ENCODE measurements at places on chromosomes 3 and 15.

DNA sequence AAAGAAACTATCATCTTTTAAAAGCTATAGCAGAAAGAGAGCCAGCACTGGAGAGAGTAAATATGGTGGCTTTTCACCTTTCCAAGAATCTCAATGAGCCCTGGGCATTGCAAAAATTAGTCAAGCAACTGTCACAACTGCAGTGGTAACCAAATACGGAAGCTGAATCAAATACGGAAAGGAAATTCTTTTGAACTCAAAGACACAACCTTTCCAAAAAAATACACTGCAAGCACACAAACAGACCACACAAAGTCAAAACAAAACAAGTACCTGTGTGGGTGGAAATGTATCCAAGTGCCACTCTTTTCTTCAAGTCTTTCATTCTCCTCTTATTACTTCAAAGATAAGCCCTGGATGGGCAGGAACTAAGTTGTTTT lies 17.6 kb downstream of the VGLL4 start:
- no peak for DNase-seq

GRCh38 chr3:168398371-168399025 lies 302.8 kb upstream of the GOLIM4 start:
- DNase-seq: no peak

- no peak for DNase-seq
These were observed 35.6 kb downstream of the MAP1A start for GRCh38 chr15:43552986-43553385.

GRCh38 chr3:146106986-146107385 lies 54.0 kb downstream of the PLOD2 start:
- DNase-seq: no peak

- no peak for DNase-seq
These were observed 20.5 kb upstream of the SLC30A4 start for GRCh38 chr15:45543051-45543450.

DNA sequence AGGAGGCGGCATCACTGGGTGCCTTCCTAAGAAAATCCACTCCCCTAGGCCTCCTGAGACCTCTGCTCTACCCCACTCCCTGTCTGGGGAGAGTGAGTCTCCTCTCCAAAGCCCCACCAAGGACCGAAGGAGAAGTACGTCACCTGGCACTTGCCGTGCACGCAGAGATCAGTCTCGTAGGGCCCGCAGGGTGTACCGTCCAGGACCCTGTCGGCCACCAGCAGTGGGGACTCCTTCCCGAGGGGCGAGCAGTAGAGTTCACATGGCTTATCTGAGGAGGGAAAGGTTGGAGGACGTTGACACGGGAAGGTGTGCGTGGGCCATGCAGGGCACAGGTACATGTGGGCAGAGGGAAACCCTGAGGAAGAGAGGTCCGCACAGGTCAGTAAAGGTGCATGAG lies 232.9 kb downstream of the ADAMTS17 start:
- no peak for DNase-seq

DNA sequence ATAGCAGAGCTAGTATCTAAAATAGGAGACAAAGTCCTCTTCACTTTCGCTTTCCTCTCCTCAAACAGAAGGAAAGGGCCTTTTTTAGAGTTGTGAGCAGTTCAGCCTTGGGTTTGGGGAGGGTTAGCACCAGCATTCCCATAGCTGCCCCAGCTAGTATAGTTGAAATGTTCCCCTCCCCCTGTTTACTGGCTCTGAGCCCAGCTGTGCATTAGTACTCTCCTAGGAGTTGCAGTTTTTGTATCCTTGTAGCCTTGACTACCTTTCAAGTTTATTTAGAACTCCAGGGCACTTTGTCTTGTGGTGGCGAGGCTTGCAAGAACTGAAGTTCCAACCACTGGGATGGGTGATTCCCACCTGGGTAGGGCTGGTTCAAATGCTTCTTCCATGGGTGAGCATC lies 245.1 kb upstream of the NAALADL2 start:
- no peak for DNase-seq

DNA sequence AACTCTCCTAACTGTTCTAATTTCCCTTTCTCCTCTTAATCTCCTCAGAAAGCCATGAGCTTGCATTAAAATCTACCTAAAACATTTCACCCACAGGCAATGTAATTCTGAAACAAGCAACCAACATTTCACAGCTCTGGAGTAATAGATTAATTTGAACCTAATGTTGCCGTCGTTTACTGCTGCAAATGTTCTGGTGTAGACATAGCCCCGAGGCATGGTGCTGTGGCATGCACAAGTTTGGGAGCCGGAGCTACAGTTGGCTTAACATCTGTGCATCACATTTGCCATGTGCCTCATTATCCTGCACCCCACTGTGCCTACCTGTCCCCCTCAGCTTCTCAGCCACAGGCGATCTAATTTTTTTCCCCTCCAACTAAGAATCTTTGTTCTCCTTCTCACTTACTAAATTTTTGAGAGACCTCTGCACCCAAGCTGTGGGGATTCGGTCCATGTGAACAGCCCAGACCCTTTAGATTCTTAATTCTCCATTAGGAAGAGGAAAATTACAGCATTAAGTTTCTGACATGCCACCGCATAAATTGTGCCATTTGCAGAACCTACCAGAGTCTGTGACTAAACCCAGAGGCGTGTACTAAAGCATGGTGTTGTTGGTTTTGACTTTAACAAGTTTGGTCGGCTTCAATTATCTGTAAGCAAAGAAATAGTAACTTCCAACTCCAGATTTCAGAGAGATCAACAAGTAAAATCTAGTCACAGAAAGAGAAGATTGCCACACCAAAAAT lies 419.2 kb downstream of the MECOM start:
- DNase-seq: no peak

- no peak for DNase-seq
These were observed 90.1 kb downstream of the AAGAB start for GRCh38 chr15:67164401-67164791.

GRCh38 chr3:50610992-50611463 lies 546 bp downstream of the CISH start:
- no peak for DNase-seq

GRCh38 chr3:192986379-192986778 lies 68.7 kb upstream of the MB21D2 start:
- DNase-seq: no peak

- no peak for DNase-seq
These were observed 4.9 kb downstream of the FLNB start for GRCh38 chr3:58013099-58013498.

DNA sequence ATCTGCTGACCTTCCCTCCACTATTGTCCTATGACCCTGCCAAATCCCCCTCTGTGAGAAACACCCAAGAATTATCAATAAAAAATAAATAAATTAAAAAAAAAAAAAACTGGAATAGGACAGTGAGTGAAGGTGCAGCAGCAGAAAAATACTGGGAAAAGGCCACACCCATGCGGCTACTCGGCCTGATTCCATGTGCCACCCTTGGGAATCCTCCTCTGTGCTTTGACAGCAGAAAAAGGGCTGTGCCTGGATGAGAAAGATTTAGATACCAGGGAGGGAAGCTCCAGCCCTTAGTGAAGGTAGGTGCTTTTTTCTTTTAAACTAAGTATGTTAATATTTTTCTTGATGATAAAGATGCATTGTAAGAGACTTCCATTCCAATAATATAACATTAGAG lies 107.8 kb downstream of the CTNNB1 start:
- no peak for DNase-seq

GRCh38 chr3:129520960-129521359 lies 7.5 kb upstream of the RHO start:
- no peak for DNase-seq

DNA sequence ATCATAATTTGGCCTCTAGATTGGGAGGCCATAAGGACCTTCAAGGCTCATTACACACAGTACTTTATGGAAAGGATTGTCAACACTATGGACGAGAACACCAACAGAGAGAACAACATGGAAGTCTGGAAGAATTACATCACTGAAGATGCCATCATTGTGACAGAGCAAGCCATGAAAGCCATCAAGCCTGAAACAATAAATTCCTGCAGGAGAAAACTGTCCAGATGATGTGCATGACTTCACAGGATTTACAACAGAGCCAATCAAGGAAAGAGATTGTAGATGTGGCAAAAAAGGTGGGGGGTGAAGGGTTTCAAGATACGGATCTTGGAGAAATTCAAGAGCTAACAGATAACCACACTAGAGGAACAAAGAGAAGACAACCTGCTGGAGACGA lies 15.9 kb downstream of the IL17RB start:
- DNase-seq: no peak

- DNase-seq: no peak
These were observed 51.2 kb downstream of the FGF12 start for GRCh38 chr3:192675958-192676649.

GRCh38 chr3:140948460-140949249 lies 7.0 kb downstream of the SLC25A36 start:
- DNase-seq: no peak

GRCh38 chr3:35624698-35625097 lies 14.6 kb upstream of the ARPP21 start:
- no peak for DNase-seq

DNA sequence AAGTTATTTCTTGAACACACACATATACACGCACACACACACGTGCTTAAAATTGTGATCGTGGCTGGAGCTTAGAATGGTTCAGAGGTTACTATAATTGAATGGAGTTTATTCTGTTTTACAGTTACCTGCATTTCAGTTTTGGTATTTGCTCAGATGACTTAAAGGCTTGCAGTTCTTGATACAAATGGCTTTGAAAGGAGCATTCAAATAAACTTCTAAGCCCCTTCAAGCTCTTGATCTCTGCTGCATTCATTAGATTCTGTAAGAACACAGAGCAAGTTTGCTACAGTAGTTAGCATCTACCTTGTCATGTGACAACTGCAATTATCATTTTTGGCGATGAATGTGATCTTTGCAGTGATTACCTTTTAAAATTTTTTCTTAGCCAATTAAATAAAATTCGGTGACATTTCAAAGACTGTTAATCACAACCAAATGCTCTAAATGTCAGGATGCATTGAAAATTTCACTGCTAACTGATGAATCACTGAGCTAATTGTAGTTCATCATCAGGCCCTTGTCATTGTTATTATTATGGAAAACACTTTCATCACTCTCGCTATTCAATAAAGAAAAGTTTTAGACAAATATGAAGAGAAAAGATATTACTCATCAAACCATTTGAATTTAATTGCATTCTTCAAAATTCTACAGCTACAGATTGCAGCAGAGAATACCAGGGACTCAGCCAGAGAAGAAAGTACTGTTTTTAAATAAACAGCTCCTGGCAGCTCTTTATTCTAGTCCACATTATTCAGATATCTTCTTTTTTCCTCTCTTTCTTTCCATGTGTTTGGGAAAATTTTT lies 296.1 kb downstream of the LRTM1 start:
- DNase-seq: peak; percentile 42

DNA sequence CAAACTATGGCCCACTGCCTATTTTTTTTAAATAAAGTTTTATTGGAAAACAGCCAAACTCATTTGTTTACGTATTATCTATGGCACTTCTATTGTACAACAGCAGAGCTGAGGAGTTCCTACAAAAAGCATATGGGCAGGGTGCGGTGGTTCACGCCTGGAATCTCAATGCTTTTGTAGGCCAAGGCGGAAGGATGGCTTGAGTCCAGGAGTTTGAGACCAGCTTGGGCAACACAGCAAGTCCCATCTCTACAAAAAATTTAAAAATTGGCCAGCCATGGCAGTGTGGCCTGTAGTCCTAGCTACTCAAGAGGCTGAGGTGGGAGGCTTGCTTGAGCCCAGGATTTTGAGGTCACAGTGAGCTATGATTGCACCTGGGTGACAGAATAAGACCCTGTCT lies 142.3 kb downstream of the RORA start:
- DNase-seq: no peak

DNA sequence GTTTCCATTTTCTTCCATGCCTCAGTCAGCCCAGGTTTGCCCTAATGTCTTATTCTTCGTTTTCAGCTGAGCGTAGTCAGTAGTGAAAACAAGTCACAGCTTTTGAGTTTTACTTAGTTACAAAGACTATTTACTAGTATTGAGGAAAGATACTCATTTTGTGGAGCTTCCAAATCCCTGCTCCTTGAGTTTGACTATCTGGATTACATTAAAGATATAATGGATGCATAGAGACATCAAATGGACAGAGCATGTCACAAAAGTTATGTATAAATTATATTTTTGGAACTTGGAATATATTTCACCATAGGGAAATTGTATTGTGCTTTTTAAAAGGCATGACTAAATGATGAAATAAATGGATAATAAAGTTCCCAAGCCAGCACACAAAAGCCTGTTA lies 54.6 kb upstream of the AKAP13 start:
- no peak for DNase-seq

Measured in AG09319 (cell line).